ENCODE measurements at places on chromosomes 12 and 14.
A peak's percentile ranks its signal among the peaks of the same experiment; 100 is the strongest.

DNA sequence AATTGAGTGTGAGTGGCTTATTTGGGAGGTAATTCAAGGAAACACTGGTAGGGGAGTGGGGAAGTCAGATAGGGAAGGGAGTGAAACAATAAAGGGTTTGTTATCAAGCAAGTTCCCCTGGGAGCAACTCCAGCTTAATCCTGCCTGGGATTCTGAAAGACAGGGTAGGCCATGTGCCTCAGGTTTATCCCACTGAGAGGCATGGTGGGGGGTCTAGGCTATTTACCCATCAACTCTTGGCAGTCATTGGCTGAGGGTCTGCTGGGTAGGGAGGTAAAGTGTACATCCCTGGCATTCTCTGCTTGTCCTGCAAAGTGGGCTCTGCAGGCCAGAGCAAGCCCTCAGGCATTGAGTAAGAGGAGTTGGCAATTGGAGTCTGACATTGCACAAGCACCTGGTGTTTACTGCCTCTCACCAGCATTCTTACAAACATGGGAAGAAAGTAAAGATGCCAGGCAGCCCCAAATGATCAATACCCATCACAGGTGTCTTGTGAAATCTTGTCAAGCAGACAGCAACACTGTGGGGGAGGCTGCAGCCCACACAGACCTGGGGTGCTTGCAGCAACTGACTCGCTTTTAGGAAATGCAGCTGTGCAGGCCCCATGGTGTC, 169.3 kb downstream of the KTN1 start:
- DNase-seq, result no peak

GRCh38 chr14:96251656-96252155, 4.3 kb upstream of the BDKRB1 start:
- DNase-seq, result peak; percentile 22

DNA sequence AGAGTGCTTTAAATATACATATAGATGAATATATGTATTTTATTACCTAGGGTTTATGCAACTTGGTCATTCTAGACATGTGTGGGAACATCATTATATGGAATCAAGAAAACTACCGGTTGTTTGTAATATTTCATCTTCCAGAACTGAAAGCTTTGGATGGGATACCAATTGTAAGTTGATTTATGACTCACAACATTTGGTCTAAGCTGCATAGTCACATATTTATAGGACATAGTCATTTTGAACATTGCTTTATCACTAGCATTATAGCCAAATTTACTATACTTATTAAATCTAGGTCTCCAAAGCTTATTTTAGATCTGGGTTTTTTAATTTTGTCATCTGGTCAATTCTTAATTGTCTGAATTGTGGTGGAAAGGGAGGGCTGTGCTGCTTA, 83.7 kb upstream of the PCNX4 start:
- DNase-seq, result no peak

GRCh38 chr14:72081137-72081536, 148.9 kb downstream of the RGS6 start:
- DNase-seq, result no peak

DNA sequence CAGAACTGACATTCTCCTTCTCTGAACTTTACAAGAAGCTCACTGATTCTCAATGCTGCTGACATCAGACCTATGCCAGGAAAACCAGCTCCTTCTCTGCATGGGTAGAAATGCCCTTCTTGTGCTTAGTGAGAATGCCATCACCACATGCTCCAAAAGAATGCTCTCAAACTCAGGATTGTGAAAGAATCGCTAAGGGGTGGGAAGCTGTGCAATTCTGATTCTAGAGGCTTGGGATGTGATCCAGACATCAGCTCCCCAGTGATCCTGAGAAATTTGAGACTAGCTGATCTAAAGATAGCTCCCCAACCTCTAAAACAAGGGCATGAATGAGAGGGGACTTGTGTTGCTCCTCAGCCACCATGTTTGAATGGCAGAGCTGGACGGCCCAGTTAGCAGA, 113.2 kb downstream of the DPF3 start:
- no peak for DNase-seq

GRCh38 chr12:97680751-97681150, 218.1 kb downstream of the RMST start:
- DNase-seq, result no peak

GRCh38 chr12:116043659-116044535, 233.6 kb downstream of the MED13L start:
- DNase-seq, result no peak

- no peak for DNase-seq
Observed at GRCh38 chr12:49091056-49091835, 3.4 kb downstream of the DHH start.

DNA sequence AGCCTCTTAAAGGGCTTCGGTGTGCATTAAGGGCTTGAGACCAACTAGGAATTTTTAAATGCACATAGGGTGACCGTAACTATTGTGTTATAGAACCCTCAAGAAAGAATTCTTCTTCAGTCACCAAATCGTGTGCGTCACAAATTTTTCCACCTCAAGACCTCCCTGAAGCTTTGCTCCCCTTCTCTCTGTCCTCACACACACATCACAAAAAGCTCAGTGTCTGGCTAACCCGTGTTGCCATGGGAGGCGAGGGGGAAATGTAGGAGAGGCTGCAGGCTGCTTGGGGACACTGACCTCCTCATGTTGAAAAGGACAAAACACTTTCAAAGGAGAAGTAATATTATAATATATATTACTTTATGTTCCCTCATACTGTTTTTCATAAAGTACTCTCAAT, 10.6 kb downstream of the SSPN start:
- DNase-seq, result no peak

- no peak for DNase-seq
Observed at GRCh38 chr14:93804654-93805053, 16.4 kb upstream of the PRIMA1 start.

DNA sequence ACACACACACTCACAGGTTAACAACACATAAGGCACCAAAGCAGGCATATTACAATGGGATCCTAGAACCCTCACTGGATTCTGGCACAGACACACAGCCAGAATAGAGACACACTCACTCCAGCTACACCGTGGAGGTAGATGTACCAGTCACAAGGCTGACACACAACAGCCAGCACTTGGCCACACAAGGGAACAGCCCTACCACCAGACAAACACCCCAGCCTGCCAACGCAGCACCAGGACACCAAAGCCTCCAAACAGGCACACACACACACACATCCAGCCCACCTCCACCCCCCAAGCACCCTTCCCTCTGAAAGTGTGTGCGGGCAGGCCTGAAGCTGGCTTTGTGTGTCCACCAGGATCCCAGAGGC, 10.9 kb upstream of the ITGB7 start:
- no peak for DNase-seq

- no peak for DNase-seq
Observed at GRCh38 chr12:6847676-6848075, 3.4 kb downstream of the CDCA3 start.

GRCh38 chr14:90521084-90521929, 124.5 kb downstream of the CALM1 start:
- peak; percentile 65 for DNase-seq

DNA sequence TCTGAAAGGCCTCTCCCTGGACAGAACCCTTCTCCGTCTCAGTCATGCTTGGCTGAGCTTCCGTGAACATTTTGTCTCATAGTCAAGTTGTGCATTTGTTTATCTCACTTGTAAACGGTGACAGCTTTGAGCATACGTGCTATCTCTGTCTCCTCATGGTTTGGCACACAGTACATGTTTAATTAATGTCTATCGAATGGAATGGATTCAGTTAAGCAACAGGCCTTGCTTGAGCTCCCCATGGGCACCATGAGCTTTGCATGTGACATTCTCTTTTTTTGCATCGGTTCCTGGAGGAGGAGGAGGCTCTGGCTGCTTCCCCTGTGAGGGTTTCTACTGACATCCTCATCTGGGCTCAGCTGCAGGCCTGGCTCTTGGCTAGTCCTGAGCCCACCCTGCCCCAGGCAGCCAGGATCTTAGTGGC, 80.0 kb downstream of the PRIMA1 start:
- DNase-seq, result no peak
